Smooth muscle cell of the umbilical artery (primary cell): ENCODE measurements at places on chromosomes 16 and 17. TPM values are rescaled to one million over a fixed set of nuclear protein-coding genes. Genes with fewer than 3 reads are reported as not detected.

The CAMKK1 gene
- 7.7 and 12.6 TPM in 2 replicates for total RNA-seq

The SDR42E2 gene
- total RNA-seq: not detected in 2 replicates

The CYBA gene
- total RNA-seq: 118 and 194 TPM in 2 replicates

The CNTNAP1 gene
- 24.9 and 52.4 TPM in 2 replicates for total RNA-seq

The AIPL1 gene
- not detected in 2 replicates for total RNA-seq

The CPPED1 gene
- total RNA-seq: 9.5 and 28.6 TPM in 2 replicates

The TEKT5 gene
- total RNA-seq: not detected in 2 replicates

The ARHGAP44 gene
- 1.2 and 3.3 TPM in 2 replicates for total RNA-seq

The MYH2 gene
- under 0.01 and 0.97 TPM in 2 replicates for total RNA-seq

The OR4D1 gene
- not detected in 2 replicates for total RNA-seq

The SAMD14 gene
- 5.3 and 6.6 TPM in 2 replicates for total RNA-seq

The GRIN2A gene
- not detected in 2 replicates for total RNA-seq

The RASD1 gene
- 0.83 and 1.8 TPM in 2 replicates for total RNA-seq

The NPTX1 gene
- total RNA-seq: 0.65 and 10.4 TPM in 2 replicates

The ZNF469 gene
- total RNA-seq: 9.8 and 21.3 TPM in 2 replicates

The TMEM238L gene
- not detected in 2 replicates for total RNA-seq

The MYL11 gene
- total RNA-seq: not detected in 2 replicates

The C17orf78 gene
- total RNA-seq: not detected in 2 replicates

The PYY gene
- total RNA-seq: 0.09 TPM in 1 of 2 replicates, not detected in the other
